ENCODE measurements at places on chromosomes 5 and 9.
A peak's percentile ranks its signal among the peaks of the same experiment; 100 is the strongest.

DNA sequence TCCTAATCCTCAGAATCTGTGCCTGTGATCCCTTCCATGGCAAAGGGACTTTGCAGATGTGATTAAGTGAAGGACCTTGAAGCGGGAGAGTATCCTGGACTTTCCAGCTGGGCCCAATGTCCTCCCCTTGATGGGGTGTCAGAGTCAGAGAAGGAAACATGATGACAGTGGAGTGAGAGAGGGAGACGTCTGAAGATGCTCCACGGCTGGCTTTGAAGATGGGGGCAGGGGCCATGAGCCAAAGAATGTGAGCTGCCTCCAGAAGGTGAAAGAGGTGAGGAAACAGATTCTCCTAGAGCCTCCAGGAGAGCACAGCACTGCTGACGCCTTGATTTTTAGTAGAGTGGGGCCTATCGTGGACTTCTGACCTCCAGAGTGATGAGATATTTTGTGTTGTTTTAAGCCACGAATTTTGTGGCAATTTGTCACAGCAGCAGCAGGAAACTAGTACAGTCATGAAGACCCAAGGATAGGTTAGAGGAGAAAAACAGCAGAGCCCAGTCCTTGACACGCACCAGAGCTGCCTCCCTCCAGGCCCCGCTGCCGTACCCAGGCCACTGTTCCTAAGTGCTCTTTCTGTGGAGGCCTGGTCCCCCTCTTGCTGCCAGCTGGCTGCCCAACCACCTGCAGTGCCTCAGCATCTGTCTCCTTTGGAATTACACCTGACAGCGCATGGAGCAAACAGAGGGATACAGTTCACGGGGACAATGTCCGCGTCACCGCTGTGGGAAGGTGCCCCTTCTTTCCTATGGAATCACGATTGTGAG lies 78.1 kb downstream of the MACROH2A1 start:
- DNase-seq = no peak

GRCh38 chr5:113085880-113086409 lies 109.3 kb downstream of the DCP2 start:
- DNase-seq = no peak

- DNase-seq = no peak
These were observed 73.5 kb upstream of the PTGER4 start for GRCh38 chr5:40606077-40606765.

DNA sequence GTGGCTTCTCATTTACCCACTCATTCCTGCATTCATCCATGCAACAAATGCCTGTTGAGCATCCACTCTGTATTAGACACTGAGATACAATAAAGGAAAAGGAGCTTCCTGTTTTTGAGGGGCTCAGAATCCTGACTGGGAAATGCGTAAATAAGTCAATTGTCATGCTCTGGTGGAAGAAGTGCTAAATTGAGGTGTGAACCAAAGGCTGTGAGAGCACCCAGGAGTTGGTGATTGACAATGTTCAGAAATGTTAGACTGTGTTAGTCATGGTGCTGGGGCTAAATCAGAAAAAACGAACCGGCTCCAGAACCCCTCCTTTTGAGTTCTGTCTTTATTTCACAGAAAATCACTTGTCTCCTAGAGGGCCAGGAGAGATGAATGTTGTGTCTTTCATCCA lies 558.6 kb upstream of the SGCD start:
- no peak for DNase-seq

GRCh38 chr9:115672477-115673316 lies 480.9 kb upstream of the PAPPA start:
- DNase-seq = no peak

DNA sequence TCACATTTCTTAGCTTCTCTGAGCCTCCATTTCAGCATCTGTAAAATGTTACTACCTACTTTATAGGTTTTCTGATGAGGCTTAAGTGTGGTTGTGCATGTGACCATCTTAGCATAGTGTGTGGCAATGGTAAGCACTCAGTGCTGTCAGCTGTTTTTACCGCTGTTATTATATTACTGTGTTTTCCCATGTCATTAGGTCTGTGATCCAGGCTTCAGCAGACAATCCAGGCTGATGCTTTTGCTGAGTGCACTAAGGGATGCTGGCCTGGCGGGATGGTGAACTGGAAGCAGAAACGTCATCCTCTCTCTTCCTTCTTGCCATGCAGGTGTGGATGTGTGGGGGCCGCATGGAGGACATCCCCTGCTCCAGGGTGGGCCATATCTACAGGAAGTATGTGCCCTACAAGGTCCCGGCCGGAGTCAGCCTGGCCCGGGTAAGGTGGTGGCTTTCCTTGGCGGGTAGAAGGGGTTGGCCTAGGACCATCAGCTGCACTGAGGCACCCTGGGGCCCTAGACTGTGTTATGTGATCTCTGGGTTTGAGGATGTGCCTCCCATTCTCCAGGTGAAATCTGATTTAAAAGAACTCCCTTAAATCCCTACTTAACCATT lies 41.9 kb upstream of the SAP30L start:
- no peak for DNase-seq

GRCh38 chr5:120228262-120229031 lies 235.7 kb upstream of the PRR16 start:
- DNase-seq = no peak

DNA sequence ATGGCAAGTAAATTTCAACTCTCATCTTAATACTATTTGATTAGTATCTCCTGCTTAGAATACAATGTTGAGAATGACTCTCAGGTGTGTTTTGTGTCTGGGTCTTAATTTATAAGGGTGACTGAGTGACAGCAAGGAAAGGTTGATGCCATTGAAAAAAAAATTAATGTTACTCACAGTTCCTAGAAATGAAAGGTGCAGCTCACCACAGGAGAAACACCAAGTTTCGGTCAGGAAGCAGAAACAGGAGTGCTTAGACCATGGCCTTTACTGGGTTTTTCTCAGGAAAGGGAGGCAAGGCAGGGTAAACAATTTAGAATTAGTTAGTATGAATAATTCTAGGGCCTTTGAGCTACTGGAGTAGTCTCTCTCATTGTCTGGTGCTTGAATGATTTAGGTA lies 159.2 kb upstream of the C9orf72 start:
- DNase-seq = no peak

GRCh38 chr9:82894961-82895821 lies 167.8 kb downstream of the RASEF start:
- DNase-seq = no peak

DNA sequence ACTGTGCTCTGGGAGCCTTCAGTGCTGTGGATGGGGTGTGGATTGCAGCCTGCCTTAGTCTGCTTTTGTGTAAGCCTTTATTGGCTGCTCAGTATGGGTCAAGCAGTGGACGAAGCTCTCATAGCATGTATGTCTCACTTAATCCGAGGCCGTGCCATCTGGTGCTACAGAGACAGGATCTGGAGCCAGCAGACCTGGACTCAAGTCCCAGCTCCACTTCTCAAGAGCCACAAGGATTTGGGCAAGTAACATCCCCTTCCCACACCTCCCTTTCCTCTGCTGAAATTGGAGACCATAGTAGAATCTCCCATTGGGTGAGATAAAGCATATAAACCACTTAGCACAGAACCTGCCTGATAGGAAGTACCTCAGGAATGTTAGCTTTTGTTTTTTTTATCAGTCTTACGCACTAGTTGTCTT lies 23.4 kb upstream of the LECT2 start:
- DNase-seq = no peak

GRCh38 chr5:90932052-90932699 lies 373.6 kb downstream of the ADGRV1 start:
- DNase-seq = peak; percentile 78

- DNase-seq = peak; percentile 69
These were observed 1.2 kb upstream of the GCNT4 start for GRCh38 chr5:75053304-75054133.

GRCh38 chr5:180801596-180802324 lies 846 bp downstream of the MGAT1 start:
- DNase-seq = no peak

GRCh38 chr5:35248843-35249780 lies 18.8 kb upstream of the PRLR start:
- no peak for DNase-seq

- DNase-seq = no peak
These were observed 17.7 kb upstream of the ANKRD33B start for GRCh38 chr5:10546186-10546585.

DNA sequence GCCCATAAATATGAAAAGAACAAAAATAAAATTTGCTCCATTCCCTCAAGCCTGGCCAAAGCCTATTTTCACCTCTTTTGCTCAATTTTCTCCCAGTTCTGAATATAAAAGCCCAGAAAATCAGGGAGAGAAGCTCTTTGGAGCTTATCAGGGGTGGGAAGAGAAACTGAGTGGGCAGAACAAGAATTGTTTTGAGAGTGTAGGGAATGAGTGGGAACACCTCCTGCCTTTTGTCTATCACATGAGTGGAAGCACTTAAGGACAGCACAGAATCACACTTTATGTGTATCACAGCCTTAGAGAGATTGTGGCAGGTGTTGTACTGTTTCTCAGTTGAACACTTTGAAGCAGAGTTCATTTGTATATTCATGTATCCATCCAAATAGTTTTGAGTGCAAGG lies 139.2 kb upstream of the HMHB1 start:
- no peak for DNase-seq

GRCh38 chr5:79172269-79172668 lies 60.7 kb downstream of the BHMT start:
- no peak for DNase-seq

DNA sequence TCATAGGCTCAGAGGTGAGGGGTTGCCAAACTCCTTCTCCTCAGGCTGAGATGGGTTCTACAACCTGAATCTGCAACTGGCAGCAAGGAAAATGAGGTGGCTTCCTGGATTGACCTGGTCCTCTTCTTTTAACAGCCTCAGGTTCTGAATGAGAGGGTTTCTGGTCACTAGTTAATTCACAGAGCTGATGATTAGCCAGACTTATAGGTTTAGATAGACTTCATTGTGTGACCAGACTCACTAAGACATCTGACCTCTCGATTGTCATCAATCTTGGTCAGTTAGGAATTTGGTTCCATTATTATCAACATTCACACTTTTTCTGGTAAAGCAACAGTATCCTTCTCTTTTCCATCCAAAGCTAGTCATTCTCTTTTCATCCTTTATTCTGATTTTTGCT lies 257.9 kb downstream of the PAPPA start:
- DNase-seq = no peak

- DNase-seq = no peak
These were observed 35.4 kb downstream of the KDM4C start for GRCh38 chr9:6793203-6793602.
